ENCODE measurements at places on chromosomes 3 and 15. TPM values are rescaled to one million over a fixed set of nuclear protein-coding genes. Genes with fewer than 3 reads are reported as not detected.
A peak's percentile ranks its signal among the peaks of the same experiment; 100 is the strongest.

SHQ1 gene
- 4.1 TPM for polyA plus RNA-seq

GRK7 gene
- polyA plus RNA-seq = 0.05 TPM

ZBTB47 gene
- 12.5 TPM for polyA plus RNA-seq

XPC gene
- 26.7 TPM for polyA plus RNA-seq

TMPRSS7 gene
- polyA plus RNA-seq = not detected

DNA sequence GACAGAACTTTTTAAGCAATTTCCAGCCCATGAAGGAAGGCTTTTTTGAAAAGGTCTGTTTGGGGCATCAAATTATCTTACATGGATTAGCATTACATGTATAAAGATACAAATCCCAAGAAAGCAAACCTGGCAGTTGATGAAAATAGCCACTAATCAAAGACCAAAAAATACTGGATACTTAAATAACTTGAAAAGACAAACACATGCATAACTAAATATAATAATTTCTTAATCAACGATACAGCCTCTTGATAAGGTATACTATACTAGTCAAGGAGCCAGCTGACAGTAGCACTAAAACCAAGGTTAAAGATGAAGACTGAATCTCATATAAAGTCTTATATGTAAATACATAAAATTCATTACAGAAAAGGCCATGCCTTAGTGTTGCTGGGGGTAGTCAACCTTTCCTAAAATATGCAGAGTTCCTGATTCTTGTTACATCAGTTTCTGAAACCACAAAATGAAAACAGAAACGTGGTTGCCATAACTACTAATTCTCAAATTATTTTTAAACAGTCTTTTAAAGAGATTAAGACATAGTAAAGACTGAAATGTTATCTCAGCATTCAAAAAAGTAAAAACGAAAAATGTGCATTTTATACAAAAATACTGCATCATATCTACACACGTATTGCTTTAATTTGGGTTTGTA is 2.0 kb downstream of the ANKRD28 start:
- H3K4me3 ChIP-seq = no peak overlapping the region
- H3K4me1 ChIP-seq = peaks cover 32% of the 10 kb centered on the region
- no peaks in the 10 kb centered on the region for H3K27me3 ChIP-seq
- H3K27ac ChIP-seq = no peak overlapping the region
- DNase-seq = no peak

- DNase-seq = peak; percentile 86
- no peaks in the 10 kb centered on the region for H3K4me1 ChIP-seq
- H3K27me3 ChIP-seq = no peaks in the 10 kb centered on the region
- H3K27ac ChIP-seq = no peak overlapping the region
These were observed 237.1 kb upstream of the CFAP20DC start for GRCh38 chr3:59286791-59287531.

DNA sequence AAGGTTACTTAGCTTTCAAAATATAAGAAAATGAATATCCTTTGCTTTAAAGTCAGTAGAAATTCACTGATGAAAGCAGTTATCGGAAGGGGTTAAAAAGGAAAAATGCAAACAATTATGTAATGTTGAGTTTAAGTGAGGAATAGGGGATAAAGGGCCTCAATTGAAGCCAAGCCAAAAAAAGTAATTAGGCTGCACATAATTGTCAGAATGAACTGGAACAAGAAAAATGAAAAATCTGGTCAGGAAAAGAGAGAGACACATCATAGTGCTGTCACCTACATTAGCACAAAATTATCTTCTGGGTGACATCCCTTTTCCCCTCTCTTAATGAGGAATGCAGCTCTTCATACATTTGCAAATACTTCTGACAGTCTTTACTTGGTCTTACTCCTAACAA is 48.8 kb upstream of the PIK3R4 start:
- H3K4me1 ChIP-seq = no peaks in the 10 kb centered on the region
- H3K4me3 ChIP-seq = no peak overlapping the region
- H3K27ac ChIP-seq = no peak overlapping the region
- no peaks in the 10 kb centered on the region for H3K27me3 ChIP-seq
- DNase-seq = no peak

DNA sequence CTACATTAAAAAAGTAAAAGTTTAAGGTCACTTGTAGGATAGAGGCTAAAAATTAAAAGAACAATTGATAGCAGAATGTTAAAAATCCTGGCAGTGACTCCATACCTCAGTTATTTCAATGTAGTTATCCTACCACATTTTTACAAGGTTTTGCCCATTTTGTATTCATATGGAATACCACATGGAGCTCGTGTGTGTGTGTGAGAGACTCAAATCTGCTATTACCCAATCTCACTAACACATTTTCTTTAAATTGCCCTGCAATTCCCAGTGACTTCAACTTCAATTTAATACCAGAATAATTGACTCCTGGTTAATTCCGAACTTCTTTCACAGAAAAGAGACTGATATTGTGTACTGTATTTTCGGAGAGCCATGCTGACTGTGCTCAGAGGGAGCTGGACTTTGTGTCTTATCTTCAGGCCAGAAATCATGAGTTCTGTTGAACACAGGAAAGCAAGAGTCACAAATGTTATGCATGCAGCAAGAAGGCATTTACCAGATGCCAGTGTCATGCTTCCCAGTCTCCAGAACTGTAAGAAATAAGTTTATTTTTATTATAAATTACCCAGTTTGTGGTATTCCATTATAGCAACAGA is 529.0 kb upstream of the NECTIN3 start:
- H3K27me3 ChIP-seq = no peaks in the 10 kb centered on the region
- no peak overlapping the region for H3K4me3 ChIP-seq
- no peaks in the 10 kb centered on the region for H3K4me1 ChIP-seq
- DNase-seq = no peak
- no peaks in the 10 kb centered on the region for H3K36me3 ChIP-seq

DNA sequence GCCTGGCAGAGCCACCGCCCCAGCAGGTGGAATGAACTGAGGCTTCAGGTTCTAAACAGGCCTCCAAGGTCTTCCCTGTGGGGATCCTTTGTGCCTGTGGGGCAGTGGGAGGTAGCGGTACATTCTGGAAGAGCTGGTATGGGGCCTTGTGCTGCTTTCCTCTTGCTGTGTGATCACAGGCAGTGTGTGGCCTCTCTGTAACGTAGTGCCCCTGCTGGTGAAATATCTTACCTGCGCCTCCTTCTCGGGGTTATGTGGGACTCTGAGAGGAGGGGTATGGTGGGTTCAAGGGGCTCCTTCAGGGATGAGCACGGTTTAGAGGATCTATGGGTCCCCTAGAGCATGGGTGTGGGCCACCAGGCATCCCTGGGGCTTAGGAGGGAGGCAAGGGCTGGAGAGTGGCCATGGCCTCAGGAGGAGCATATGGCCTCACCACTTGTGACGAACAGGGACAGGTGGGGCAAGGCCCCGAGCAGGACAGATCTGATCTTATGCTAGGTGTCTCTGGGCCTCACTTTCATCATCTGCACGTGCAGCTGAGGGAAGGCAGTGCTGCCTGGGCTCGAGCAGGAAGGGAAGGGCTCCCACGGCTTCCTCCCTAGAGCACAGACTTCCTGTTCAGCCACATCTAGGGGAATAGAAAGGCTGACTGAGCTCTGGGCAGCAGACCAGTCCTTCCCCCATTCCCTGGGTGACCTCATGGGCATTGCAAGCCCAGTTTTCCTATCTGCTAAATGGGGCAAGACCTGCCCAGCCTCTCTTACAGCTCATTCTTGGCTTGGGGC is 1.9 kb upstream of the ALS2CL start:
- H3K27ac ChIP-seq = peak overlapping the region; percentile 28
- peak; percentile 13 for DNase-seq
- no peaks in the 10 kb centered on the region for H3K27me3 ChIP-seq
- no peaks in the 10 kb centered on the region for H3K36me3 ChIP-seq

DNA sequence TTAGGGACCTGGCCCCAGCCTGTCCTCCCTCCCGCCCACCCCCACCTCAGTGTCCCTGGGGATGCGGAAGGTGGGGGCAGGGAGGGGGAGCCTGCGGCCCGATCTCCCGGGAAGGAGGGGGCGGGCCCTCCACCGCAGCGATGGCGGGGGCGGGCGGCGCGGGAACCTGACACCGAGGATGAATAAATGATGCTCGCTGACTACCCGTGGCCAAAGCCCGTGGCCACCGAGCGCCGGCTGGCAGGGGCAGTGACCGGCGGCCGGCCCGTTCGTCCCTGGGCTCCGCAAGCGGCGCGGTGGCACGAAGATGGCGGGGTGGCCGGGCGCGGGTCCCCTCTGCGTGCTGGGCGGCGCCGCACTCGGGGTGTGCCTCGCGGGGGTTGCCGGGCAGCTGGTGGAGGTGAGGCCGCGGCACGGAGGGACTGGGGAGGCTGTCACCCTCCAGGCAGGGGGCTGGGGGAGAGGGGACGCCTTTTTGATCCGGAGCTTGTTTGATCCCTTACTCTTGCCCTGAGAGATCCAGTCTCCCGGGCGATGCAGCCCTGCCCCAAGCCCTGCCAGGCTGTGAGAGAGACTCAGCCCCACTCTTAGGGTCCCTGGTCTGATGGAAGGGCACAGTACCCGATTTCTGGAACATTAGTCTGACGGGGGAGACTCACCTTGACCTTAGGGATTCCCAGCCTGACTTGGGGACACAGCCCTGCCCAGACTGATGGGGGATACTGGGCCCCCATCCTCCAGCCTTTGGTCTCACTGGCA is at the start of gene TMIE:
TSS of gene TMIE (plus strand) at position 212 of the 759 bp plus-strand sequence. CDS start at position 308, 96 bp downstream.
- peak within 1 kb of the TSS; percentile 25 for H3K4me3 ChIP-seq
- no peaks in the 10 kb centered on the region for H3K27me3 ChIP-seq
- no peak for DNase-seq
- H3K36me3 ChIP-seq = no peaks in the 10 kb centered on the region
- H3K27ac ChIP-seq = no peak within 1 kb of the TSS
- H3K4me1 ChIP-seq = peaks cover 11% of the 10 kb centered on the region

- DNase-seq = no peak
- H3K36me3 ChIP-seq = no peaks in the 10 kb centered on the region
- no peaks in the 10 kb centered on the region for H3K27me3 ChIP-seq
- H3K4me3 ChIP-seq = no peak overlapping the region
- no peaks in the 10 kb centered on the region for H3K4me1 ChIP-seq
These were observed 127.0 kb downstream of the EPHB1 start for GRCh38 chr3:134922101-134922500.

DNA sequence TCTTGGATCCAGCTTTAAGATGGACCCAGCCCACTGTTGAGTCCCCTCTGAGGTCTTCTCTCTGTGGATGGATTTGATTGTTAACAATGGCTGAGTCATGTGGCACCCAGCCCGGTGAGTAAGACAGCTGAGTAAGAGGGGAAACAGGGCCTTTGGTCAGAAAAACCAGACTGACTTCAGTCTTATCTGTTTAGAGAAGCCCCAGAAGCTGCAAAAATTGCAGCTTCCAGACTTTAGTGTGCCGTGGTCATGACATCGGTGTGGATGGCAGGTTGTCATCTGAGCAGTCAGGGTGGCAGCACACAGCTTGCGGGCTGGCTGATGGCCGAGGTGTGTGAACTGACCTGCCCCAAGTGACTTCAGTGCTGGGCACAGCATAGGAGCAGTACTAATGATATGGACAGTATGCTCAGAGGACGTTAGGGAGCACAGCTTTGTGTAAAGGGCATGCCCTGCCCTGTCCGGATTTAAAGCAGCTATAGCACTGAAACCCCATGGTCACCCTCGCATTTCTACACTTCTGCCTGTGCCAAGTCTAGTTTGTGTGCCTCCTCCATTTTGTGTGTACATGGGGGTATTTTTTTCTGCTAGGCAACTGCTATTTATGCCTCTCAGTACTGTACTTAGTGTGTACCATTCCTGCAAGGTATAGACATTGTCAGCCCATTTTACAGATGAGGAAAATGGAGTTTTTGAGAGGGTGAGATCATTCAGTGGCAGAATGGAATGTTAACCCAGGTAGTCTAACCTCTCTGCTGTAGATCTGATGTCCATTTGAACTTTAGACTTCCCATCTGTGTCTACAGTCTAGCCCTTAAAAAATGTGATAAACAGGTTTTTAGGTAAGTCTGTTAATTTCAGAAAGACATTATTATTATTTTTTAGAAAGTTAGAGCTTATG is 44.4 kb downstream of the FLNB start:
- H3K36me3 ChIP-seq = no peaks in the 10 kb centered on the region
- H3K27me3 ChIP-seq = no peaks in the 10 kb centered on the region
- peak overlapping the region; percentile 19 for H3K27ac ChIP-seq
- peak; percentile 74 for DNase-seq
- H3K4me3 ChIP-seq = no peak overlapping the region

- no peak overlapping the region for H3K4me3 ChIP-seq
- H3K27ac ChIP-seq = no peak overlapping the region
- no peaks in the 10 kb centered on the region for H3K4me1 ChIP-seq
- no peaks in the 10 kb centered on the region for H3K27me3 ChIP-seq
- no peak for DNase-seq
- peaks cover 8% of the 10 kb centered on the region for H3K36me3 ChIP-seq
These were observed 11.2 kb upstream of the CAPN3 start for GRCh38 chr15:42348083-42348482.

DNA sequence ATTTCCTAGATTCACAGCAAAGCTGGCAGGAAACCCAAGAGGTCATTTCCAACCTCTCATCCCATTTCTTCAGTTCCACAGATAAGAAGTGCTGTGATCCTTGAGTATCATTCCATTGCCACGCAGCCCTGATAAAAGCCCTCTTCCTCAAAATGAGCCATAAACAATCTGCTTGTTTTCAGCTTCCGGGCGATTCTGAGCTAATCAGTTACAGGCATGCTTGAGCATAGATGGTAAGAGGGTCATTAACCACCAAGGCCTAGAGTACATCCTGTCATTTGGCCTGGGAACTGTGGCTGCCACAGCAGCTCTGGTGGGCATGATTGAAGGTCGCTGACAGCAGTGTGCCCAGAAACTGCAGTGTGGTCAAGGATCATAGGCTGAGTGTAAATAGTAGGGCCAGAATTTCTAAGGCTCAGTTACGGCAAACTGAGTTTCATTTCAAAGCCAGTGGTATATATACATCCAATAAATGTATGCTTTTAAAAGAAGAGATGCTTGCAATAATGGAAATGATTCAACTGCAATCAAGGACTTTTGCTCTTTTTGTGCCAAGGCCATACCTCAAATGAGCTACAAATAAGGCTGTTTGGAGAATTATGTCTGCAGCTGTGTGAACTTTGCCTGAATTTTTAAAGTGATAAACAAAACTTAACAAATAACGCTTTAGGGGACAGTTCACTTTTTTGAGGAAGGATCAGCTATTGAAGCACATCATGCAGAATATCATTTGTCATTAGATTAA is 47.3 kb downstream of the P3H2 start:
- DNase-seq = no peak
- no peaks in the 10 kb centered on the region for H3K4me1 ChIP-seq
- no peaks in the 10 kb centered on the region for H3K36me3 ChIP-seq
- no peak overlapping the region for H3K4me3 ChIP-seq
- H3K27me3 ChIP-seq = no peaks in the 10 kb centered on the region
- H3K27ac ChIP-seq = no peak overlapping the region

DNA sequence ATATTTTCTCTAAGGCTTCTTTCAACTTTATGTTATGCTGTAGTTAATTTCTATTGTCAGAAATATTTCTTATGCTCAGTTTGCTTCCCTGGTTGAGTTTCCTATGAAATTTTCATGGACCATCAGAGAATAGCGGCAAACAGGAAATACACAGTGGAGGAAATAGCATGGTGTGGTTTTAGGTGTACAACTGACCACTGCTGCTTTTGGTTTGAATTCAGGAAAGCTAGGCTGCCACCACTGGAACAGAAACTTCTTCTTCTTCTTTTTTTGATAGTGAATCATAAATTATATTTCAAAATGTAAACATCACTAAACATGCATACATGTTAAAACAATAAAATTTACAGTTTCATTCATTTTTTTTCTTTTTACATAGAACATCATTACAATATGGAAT is 316.6 kb upstream of the TGFBR2 start:
- no peak for DNase-seq
- no peaks in the 10 kb centered on the region for H3K4me1 ChIP-seq
- no peak overlapping the region for H3K27ac ChIP-seq
- no peak overlapping the region for H3K4me3 ChIP-seq
- no peaks in the 10 kb centered on the region for H3K36me3 ChIP-seq

- H3K27me3 ChIP-seq = no peaks in the 10 kb centered on the region
- H3K27ac ChIP-seq = no peak overlapping the region
- H3K4me1 ChIP-seq = no peaks in the 10 kb centered on the region
- no peak for DNase-seq
These were observed 99.1 kb downstream of the UBE2E2 start for GRCh38 chr3:23302271-23302670.

Measured in pancreas (tissue), 10 donors.